Osteocyte (in vitro differentiated cells): ENCODE measurements at places on chromosomes 5 and 9. TPM values are rescaled to one million over a fixed set of nuclear protein-coding genes. Genes with fewer than 3 reads are reported as not detected.

SOX30 gene
- total RNA-seq: not detected in 2 replicates

IRX1 gene
- total RNA-seq: 11.8 and 12.0 TPM in 2 replicates

PCDHB4 gene
- total RNA-seq: 2.9 and 4.1 TPM in 2 replicates

FOXE1 gene
- not detected in 2 replicates for total RNA-seq

HRH2 gene
- total RNA-seq: not detected in 2 replicates

PTPRD gene
- 4.4 and 5.4 TPM in 2 replicates for total RNA-seq

ST6GALNAC6 gene
- total RNA-seq: 73.4 and 77.0 TPM in 2 replicates

ITGA1 gene
- 143 and 150 TPM in 2 replicates for total RNA-seq
